Fibroblast of skin of abdomen (primary cell): ENCODE measurements at places on chromosomes 16 and 17.

GRCh38 chr17:81904600-81905423, 2.8 kb downstream of the NPB start:
- no peak for DNase-seq

- DNase-seq: peak; percentile 21
Observed at GRCh38 chr16:79751471-79752184, 151.1 kb upstream of the MAF start.

DNA sequence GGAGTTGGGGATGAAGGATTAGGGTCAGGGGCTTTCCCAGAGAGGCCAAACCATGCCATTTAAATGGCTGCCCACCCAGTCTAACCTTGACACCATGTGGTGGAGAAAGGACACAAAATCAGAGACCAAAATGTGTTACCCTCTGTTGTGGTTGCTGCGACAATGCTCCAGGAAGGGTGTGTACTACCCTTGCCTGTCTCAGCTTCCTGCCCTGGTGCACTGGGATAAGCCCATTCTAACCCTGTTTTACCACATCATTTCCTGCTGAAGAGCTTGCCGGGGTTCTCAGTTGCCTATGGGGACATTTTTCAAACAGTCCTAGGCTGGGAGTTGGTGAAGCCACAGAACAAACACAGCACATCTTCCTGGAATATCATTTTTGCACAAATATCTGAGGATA, 4.9 kb downstream of the OR4D1 start:
- no peak for DNase-seq

DNA sequence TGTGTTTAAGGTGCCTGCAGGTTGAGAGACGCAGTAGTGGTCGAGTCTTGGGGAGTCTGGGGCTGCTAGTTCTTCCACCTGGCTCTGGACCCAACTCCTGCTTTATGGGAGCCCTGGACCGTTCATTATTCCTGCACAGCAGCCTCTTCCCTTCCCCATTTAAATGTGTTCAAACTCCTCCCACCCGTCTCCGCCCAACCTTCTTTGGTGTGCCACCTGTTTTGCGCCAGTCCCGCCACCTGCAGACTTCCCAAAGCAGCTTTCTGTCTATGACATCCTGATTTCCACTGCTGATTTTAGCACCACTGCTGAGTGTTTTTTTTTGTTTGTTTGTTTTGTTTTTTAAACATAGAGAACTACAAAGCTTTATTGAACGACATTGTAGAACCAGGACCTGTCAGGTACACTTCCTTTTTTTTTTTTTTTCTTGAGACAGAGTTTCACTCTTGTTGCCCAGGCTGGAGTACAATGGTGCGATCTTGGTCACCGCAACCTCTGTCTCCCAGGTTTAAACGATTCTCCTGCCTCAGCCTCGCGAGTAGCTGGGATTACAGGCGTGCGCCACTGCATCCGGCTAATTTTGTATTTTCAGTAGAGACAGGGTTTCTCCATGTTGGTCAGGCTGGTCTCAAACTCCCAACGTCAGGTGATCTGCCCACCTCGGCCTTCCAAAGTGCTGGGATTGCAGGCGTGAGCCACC, 12.8 kb downstream of the ADORA2B start:
- no peak for DNase-seq

DNA sequence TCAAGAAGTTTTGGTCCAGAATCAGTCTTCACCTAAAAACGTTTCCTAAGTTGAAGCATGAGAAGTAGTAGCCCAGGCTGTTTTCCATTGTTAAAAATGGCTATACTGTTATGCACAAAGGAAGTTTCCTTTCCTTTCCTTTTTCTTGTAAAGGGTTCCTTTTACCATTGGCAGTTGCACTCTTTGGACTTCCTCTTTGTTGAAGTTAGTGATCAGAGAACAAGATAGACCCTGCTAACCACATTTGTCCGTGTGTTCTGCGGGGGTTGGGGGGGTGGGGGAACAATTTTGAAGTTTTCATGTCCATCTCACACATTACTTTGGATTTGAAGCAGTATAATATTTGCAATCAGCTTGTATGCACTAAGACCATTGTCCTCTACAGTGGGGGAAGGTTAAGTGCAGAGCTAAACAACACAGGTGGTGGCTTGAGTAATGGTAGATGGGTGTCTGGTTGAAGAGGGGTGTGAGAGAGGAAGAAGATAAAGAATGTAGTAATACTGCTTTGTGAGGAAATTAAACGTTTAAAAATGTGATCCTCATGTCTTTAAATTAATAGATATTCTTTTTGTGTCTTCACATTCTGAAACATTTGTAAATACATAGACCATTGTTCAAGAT, 1.4 kb downstream of the LPCAT2 start:
- DNase-seq: no peak

GRCh38 chr16:86038926-86039310, 140.0 kb downstream of the IRF8 start:
- DNase-seq: no peak

DNA sequence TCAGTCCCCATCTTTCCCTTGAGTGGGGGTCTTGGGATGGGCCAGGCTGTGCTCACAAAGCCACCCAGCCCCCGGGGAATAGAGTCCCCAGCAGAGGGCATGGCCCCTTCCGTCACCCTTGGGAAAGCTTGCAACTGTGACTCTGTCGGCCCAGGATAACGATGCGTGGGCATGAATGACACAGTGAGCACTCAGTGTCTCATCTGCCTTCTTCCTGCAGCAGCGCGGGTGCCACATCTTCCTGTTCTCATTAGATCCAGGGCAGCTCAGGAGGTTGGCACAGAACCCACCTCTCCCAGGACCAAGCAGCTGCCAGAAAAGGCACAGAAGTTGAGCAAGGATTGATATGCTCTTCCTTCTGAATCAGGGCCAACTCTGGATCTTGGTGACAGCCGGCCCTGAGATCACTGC, 84.7 kb downstream of the MRC2 start:
- DNase-seq: no peak

GRCh38 chr16:17356243-17356933, 114.4 kb downstream of the XYLT1 start:
- no peak for DNase-seq

DNA sequence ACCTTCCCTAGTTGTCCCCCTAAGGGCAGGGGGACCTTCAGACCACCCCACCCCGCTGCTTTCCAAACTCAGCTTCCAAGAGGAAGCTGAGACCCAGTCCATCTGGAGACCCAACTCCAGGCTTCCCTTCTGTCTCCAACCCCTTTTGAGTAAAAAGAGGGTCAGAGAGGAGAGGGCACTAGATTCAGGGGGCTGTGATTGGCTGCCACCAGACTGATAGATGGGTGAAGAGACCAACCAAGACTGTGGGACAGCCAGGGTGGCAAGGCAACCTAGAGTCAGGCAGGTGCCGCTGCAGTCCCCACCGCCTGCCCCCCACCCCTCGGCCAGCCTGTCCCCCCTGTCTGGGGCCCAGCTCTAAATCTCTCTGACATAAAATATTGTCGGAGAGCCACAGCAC, 92.5 kb downstream of the SDK2 start:
- DNase-seq: peak; percentile 7

- DNase-seq: no peak
Observed at GRCh38 chr17:57498443-57498842, 242.1 kb downstream of the MSI2 start.

- peak; percentile 97 for DNase-seq
Observed at GRCh38 chr17:40909351-40909750, 24.3 kb upstream of the KRT20 start.

DNA sequence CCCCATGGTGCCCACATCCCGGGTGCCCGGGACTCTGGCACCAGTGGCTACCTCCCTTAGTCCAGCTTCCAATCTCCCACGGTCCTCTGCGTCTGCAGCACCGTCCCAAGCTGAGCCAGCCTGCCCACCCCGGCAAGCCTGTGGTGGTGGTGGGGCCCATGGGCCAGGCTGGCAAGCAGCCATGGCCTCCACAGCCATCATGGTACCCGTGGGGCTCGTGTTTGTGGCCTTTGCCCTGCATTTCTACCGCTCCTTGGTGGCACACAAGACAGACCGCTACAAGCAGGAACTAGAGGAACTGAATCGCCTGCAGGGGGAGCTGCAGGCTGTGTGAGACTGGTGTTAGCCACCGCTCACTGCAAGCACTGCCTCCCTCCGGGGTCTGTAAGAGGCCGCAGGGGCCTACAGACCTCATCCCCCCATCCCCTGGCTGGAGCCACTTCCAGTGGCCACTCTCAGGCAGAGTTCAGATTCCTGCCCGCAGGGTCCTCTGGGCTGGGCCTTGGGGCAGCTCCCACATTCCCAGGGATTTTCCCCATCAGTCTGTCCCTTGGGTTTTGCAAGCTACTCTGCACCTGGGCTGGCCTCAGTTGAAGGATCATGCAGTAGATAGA, 3.9 kb upstream of the SETD1A start:
- DNase-seq: peak; percentile 73

DNA sequence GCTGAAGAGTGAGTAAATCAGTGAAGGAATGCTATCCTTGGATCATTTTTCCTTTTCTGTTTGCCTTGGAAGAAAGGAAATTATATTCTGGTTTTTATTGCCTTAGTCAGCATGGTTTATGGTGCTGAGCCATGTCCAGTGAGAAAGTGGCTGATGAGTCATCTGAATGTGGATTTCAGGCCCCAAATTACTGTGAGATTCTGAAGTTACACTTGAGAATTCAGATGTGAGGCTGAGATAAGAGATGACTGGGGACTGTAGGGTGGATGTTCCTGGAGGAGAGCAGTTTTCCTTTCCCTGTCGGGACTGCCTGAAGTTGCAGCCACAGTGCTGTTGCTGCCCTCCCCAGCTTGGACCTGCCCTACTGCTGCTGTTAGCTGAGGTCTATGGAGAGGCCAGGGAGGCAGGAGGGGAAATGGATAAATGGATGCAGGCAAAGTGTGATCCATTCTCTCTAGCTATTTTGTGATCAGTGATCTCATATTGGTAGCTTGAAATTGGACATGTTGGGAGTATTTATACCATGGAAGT, 4.2 kb upstream of the MAP3K14 start:
- DNase-seq: peak; percentile 98

DNA sequence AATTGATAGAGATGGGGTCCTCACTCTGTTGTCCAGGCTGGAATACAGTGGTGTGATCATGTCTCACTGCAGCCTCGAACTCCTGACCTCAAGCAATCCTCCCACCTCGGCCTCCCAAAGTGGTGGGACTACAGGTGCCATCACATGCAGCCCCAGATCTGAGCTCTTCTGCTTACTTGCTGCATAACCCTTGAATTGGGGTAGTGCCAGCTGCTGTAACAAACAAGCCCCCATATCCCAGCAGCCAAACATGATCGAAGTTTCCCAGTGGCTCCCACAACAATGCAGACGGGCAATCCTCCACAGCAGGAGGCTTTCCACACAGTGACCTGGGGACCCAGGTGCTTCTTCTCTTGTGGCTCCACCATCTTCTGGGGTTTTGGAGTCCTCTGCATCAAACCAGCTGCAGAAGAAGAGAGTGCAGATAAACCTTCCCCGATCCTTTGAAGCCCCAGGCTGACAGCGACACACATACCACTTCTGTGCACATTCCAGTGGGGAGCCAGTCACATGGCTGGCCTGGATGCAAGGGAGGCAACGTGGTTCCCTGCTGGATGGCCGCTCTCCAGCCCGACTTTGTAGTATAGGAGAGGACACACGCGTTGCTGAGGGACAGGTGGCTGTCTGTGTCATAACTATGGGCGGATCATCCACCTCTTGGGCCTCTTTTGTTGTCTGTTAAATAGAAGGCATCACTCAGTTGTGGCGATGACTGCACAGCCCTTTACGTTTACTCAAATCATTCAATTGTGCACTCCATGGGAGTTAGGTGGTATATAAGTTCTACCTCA, 16.7 kb downstream of the SBK1 start:
- no peak for DNase-seq

DNA sequence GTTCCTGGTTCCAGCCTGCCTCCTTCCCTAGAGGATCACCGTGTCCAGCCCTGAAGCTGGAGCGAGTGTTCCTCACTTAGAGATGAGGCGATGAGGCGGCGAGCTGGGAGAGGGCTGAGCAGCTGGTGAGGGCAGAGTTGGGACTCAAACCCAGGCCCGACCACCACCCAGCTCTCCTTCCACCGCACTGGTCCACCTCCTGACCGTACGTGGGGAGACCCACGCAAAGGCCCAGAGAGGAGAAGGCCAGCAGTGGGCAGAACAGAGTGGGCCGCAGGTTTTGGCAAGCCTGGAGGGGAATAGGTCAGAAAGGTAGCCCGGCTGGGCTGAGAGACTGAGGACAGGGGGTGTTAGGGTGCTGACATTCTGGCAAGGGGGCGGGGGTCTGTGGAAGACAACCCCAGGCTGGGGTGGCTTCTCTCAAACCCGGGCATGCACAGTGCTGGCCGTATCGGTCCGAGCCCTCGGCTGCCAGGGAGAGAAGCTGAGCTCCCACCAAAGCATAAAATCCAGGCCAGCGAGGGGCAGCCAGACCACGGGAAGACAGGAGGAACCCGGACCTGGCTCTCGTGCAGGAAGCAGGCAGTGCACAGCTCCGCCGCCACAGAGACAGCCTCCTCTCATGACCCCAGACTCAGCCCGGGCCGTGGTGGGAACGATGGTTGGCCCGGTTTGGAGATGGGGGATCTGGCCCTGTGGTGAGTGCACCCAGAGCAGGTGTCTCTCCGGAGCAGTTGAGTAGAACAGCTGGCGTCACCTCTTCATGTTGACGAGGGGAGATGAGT, 24.9 kb downstream of the MLYCD start:
- DNase-seq: no peak

DNA sequence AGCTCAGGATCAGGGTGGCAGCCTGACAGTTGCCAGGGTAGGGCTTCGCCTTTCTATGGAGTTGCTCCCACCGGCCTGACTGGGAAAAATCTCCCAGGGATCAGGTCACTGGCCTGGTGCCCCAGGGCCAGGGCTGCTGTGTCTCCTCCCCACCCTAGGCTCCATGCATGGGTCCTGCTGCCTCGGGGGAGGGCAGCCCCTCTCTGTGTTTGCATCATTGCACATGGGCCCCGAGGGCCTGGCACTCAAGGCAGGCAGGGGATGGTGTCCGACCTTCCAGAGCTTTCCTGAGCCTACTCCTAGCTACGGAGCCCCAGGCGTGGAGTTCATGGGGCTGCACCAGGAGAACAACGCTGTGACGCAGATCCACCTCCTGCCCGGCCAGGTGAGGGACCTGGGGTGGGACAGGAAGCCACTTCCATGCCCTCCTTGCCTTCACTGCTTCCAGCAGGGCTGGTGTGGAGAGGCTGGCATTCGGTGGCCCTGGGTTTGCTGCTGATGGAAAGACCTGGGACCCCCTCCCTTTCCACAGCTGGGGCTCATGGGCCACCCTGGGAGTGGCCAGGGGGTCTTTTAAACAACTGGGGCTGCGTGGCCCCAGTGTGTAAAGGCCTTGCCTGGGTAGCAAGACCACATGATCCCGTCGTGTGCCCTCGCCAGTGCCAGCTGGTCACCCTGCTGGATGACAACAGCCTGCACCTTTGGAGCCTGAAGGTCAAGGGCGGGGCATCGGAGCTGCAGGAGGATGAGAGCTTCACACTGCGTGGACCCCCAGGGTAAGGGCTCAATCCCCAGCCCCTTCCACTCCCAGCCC, 29.5 kb upstream of the MYO15B start:
- no peak for DNase-seq

GRCh38 chr17:29076722-29077121, 33.8 kb downstream of the PIPOX start:
- DNase-seq: no peak

- DNase-seq: peak; percentile 54
Observed at GRCh38 chr17:41329279-41329948, 13.9 kb upstream of the KRTAP17-1 start.

DNA sequence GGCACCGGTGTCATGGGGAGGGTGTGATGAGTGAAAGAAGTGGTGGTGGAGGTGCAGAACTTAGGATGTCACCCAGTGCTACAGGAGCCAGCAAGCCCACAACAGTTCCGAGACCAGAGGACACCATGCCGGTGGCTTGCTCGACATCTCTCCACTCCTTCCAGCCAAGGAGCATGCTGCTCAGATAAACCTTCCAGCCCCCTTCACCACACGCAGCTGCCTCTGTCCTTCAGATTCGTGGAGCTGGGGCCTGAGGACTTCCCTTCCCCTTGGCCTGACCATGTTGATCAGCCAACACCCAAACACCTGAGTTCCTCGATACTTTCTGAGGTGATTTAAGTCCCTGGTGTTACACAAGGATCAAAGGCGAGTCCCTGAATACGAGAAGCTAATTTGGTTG, 188.8 kb upstream of the FOXF1 start:
- DNase-seq: no peak
